GM06990 (cell line): ENCODE measurements at places on chromosomes 12 and 14.
A peak's percentile ranks its signal among the peaks of the same experiment; 100 is the strongest.

GRCh38 chr14:85762526-85762925, 232.6 kb downstream of the FLRT2 start:
- no peak for DNase-seq

GRCh38 chr12:46557539-46558373, 185.2 kb upstream of the SLC38A2 start:
- no peak for DNase-seq

DNA sequence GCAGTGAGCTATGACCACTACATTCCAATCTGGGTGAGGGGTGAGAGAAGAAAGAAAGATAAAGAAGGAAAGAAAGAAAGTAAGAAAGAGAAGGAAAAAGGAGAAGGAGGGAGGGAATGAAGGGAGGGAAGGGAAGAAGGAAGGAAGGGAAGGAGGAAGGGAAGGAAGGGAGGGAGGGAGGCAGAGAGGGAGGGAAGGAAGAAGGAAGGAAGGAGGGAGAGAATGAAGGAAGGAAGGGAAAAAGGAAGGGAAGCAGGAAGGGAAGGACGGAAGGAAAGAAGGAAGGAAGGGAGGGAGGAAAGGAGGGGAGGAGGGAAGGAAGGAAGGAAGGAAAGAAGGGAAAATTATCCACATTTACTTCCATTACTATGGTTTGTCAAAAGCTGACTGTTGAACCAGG, 39.4 kb upstream of the HOXC13 start:
- no peak for DNase-seq

DNA sequence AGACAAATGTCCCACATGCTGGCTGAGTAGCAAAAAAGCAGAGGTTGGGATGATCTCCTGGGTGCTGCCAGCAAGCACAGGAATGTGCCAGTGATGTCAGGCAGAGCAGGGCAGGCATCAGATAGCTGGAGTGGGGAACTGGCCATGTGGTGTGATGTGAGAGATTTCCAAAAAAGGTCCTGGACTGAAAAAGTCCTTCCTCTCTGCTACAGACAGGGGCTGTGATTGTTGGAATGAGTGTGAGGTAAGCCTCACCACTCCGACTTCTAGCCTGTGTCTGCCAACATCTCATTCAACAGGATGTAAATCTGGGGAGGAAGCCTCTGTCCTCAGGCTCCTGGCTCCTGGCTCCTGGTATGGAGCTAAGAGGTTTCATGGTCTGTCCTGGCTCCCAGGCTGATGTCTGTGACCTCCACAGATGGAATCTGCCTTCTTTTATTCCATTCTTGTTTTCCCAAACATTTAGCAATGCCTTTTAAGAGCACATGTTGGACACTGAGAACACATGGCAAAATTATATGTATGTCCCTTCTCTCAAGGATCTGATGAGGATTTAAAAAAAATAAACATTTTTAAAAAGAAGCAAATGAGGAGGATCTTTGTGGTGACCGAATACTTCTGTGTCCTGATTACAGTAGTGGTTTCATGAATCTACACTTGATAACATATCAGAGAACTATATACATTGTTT, 50.1 kb upstream of the STK38L start:
- no peak for DNase-seq

DNA sequence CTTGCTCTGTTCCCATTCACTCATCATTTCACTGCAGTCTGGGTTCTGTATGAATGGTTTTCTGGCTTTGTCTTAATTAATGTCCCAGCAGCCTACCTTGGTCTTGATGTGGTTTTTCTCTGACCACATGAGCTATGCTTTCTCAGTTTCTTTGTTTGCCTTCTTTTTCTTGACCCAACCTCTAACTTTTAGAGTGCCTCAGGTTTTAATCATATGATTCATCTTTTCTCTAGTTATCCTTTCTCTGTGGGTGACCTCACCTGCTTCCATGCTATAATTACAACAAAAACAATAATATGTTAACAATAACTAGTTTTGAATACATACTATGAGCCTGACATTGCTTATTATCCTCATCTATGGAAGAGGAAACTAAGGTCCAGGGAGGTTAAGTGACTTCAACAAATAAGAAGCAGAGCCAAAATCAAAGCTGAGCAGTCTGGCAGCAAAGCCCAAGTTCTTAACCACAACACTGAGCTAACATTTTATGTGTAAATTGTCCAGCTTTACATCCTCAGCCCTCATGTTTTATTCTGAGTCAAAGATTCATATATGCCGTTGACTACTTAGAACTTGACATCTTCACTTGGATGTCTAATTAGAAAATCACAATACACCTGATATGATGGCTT, 4.7 kb upstream of the EPYC start:
- DNase-seq: peak; percentile 40

DNA sequence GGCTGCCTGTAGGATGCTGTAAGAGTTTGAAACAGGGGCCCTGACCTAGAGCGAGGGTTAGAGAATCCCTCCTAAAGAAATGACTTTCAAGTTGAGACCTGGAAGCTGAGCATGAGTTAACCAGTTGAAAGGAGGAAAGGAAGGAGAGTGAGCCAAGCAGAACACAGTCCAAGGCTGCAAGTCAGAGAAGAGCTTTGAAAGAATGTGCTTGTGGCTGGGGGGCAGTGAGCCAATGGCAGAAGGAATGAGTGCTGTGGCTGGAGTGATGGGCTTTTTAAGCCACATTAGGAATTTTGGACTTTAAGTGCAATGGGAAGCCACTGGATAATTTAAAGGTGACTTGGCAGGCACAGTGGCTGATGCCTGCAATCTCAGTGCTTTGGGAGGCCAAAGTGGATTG, 18.1 kb downstream of the CDKN1B start:
- DNase-seq: no peak

GRCh38 chr14:72387726-72388125, 455.5 kb downstream of the RGS6 start:
- no peak for DNase-seq

- DNase-seq: no peak
Observed at GRCh38 chr12:68247785-68248184, 5.6 kb downstream of the IL22 start.

DNA sequence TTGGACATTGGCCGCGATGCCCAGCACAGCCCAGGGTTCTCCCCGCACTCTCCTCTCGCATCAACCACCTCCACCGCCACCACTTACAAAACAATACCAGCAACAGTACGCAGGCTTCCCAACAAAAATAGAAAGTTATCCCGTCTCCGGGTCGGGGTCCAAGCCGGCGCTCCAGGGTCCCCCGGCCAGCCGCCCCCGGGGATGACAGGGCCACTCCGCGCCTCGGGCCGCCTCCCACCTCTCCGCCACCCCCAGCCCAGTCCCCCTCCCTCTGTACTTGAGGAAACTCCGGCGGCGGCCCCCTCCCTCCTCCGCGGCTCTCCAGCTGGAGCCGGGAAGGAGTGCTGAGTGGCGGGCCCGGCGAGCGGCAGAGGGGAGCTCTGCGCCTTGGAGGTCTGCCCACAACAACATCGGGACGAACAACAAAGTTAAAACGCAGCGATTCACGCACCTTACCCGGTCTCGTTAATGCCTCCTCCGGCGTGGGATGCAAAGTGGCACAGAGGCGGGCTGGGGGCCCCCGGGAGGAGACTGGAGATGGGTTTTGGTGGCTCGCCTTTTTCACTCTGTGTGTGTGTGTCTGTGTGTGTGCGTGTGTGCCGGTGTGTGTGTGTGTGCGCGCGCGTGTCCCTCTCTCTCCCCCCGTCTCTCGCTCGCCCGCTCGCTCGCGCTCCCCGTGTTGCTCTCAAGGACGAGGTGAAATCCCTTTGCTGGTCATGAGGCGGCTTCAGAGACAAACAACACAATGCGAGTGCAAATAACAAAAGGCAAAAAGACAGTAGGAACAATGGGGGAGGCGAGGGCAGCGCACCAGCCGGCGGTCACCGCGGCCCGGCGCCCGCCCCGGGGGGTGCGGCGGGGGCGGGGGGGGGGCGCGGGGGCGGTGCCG, 386.8 kb downstream of the BCAT1 start:
- peak; percentile 13 for DNase-seq

DNA sequence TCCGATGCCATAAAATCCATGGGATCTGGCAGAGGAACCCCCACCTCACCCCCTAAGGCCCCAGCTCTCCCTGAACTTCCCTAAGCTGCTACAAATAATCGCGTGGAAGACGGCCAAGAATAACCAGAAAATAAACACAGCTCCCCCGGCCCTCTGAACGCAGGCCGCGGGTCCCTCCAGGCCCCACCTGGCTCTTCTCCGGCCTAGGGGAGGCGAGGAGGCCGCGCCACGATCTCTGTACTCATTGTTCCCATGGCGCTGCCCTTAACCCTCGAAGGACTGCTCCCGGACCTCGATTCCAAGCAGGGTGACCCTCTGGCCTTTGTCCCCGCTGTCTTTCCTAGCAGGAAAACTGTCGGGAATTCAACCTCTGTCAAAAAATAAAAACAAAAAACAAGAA, 33.9 kb upstream of the TBX5 start:
- no peak for DNase-seq

- peak; percentile 73 for DNase-seq
Observed at GRCh38 chr14:30849354-30849753, 25.0 kb upstream of the COCH start.

- DNase-seq: no peak
Observed at GRCh38 chr12:26010293-26010821, 51.9 kb downstream of the RASSF8 start.

DNA sequence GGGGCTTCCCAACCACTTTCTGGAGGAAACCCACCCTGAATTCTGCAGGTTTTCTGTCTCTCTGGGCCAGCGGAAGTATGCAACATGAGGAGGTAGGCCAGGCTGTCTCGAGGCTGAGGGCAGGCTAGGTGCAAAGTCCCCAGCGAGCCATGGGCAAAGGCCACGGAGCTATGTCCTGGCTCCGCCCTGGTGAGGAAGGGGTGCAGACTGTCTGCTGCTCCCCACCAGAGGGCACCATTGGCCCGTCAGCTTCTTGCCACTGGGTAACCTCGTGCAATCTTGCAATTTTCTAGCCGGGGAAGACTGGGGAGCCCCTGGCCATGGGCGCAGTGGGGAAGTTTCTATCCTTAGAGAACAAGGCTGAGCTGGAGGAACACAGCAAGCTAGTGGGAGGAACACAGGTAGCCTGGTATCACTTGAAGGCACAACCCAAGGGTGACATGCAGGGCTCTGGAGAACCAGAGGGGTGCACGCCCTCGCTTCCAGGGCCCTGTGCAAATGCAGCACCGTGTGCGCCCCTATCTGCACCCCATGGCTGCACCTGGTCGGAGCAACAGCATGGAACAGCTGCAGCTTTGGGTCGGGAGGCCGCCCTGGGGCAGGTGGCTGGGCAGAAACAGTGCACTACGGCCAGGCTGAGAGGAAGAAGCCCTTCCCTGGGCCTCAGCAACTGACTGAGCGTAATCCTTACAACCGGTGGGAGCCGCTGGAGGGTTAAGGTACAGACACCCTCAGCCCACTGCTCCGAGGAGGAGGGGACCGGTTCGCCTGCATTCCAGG, 27.6 kb upstream of the RPLP0 start:
- peak; percentile 69 for DNase-seq

- DNase-seq: no peak
Observed at GRCh38 chr12:121033625-121034349, 5.3 kb downstream of the OASL start.

- DNase-seq: peak; percentile 25
Observed at GRCh38 chr12:80821513-80822000, 104.8 kb downstream of the MYF5 start.

DNA sequence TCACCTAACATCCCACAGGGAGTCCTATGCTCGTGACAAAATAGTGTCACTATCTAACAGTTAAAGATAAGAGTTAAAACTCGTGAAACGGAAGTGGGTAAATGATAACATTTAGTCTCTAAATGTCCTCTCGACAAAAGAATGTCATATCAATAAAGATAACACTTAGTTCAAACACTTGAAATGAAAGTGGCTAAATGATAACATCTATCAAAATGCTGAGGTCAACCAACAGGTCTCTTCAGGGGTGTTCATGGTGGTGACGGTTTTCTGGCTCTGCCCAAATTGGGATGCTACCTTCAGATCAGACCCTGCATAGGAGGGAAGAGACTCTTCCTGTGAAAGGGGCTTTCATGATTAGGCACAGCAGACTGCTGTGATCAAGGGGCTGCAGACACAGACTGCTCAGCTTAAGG, 22.1 kb downstream of the IL26 start:
- DNase-seq: no peak

GRCh38 chr12:20350495-20350894, 17.8 kb upstream of the PDE3A start:
- no peak for DNase-seq

- no peak for DNase-seq
Observed at GRCh38 chr12:25186788-25187402, 8.1 kb downstream of the DNAI7 start.

DNA sequence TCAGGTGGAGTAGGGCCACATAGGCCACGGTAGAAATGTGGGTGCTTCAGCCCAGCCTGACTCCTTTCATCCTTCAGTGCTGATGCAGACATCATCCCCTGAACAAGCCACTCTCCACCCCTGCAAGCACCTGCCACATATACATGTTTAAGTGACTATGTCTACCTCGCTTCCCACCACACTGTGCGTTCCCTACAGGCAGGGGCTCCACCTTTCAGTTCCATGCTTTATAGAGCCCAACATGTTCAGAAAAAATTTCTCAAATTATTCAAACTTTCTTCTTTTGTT, 11.6 kb downstream of the SLC7A7 start:
- DNase-seq: peak; percentile 55

GRCh38 chr12:69026336-69026735, 93.4 kb upstream of the CPM start:
- DNase-seq: no peak

- DNase-seq: no peak
Observed at GRCh38 chr12:18703321-18703720, 34.5 kb downstream of the PLCZ1 start.

DNA sequence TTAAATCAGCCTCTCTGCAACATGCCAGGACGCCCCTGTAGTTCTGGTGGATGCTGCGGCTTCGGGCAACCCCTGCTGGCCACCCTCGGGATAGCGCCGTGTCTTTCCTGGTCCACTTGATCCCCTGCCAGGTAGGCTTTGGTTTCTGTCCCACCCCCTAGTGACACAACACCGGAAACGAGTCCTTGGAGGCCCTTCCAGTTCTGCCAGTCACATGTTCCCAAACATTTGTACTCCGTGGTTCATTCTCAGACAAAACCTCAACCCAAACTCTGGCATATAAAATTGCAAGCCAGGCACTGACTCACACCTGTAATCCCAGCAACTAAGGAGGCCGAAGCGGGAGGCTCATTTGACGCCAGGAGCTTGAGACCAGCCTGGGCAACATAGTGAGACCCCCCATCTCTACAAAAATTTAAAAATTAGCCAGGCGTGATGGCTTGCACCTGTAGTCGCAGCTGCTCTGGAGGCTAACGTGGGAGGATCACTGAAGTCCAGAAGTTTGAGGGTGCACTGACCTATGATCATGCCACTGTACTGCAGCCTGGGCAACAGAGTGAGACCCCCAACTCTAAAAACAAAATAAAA, 37.0 kb downstream of the RASAL1 start:
- DNase-seq: peak; percentile 66

DNA sequence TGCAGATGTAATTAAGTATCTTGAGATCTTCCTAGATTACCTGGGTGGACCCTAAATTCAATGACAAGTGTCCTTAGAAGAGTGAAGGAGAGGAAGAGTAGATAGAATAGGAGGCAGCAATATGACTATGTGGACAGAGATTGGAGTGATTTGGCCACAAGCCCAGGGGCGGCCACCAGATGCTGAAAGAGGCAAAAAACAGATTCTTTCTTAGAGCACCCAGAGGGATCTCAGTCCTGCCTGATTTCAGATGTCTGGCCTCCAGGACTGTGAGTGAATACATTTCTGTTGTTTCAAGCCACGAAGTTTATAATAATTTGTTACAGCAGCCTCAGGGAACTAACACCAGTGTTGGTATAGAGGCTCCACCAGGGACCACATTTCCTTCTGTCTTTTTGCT, 67.3 kb downstream of the DACT1 start:
- DNase-seq: no peak
